ENCODE measurements at places on chromosomes 7 and 10.

GRCh38 chr10:124534231-124534798 lies 72.7 kb downstream of the LHPP start:
- no peak for DNase-seq

- no peak for DNase-seq
These were observed 59.8 kb downstream of the HK1 start for GRCh38 chr10:69338133-69338456.

DNA sequence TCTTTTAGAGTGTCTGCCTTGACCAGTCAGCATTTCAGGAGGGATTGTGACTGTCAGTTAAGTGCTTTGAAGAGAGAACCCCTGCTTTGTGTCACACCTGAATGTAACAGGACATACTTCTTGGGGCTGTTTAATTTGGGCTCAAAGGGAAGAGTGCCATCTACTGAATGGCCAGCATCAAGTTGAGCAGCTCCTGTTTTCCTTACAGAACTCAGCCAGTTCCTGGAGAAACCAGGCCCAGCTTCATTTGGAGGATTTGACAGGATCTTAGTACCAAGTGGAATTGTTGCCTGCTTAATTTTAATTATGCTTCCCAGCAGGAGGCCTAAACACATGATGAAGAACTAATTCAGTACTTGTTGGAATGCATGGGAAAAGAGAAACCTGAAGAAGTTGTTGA lies 8.3 kb downstream of the ADD3 start:
- no peak for DNase-seq

- no peak for DNase-seq
These were observed 227.8 kb upstream of the INHBA start for GRCh38 chr7:41930538-41931262.

- no peak for DNase-seq
These were observed 313.0 kb downstream of the WDR37 start for GRCh38 chr10:1369197-1369596.

DNA sequence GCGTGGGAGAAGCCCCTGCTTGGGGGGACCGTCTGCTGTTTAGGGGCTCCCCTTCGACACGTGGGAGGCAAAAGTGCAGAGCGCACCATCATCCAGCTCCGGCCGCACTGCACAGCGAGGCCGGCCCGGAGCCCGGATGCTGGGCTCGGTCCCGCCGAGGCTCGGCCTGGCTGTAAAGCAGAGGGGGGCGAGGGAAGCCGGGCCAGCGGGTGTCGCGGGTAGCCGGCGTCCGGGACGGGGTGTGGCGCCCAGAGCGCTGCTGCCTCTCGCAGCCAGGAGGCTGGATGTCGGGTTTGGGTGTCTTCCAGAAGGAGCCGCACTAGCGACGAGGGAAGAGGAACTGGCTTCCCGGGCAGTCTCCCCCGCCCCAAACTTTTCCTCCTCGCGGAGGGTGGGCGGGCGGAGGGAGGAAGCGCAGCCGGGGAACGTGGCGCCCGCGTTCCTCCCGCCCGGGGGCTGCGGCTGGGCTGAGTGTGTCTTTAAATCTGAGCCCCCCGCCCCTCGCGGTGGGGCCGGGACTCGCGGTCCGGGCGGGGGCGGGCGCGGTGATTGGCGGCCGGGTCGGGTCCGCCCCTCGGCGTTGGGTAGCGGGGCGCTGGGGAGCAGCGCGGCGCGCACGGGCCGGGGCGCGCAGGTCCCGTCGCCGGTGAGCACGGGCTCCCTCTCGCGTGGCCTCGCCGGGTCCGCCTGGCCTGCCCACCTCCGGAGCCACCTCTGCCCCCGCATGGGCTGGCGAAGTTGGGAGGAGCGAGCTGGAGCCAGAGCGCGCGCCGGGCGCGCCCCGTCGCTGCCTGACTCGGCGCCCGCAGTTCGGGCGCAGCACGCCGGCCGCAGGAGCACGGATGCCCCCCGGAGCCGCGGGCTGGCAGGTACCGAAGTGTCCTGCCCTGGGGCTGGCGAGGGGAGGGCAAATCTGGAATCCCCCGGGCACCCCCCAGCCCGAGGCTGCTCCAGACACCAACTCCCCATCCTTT lies at the start of gene PALD1:
Gene PALD1, plus strand, starts transcription at position 577 of the 974 bp plus-strand sequence. CDS start 47,185 bp downstream, outside the sequence.
- DNase-seq = peak; percentile 32

DNA sequence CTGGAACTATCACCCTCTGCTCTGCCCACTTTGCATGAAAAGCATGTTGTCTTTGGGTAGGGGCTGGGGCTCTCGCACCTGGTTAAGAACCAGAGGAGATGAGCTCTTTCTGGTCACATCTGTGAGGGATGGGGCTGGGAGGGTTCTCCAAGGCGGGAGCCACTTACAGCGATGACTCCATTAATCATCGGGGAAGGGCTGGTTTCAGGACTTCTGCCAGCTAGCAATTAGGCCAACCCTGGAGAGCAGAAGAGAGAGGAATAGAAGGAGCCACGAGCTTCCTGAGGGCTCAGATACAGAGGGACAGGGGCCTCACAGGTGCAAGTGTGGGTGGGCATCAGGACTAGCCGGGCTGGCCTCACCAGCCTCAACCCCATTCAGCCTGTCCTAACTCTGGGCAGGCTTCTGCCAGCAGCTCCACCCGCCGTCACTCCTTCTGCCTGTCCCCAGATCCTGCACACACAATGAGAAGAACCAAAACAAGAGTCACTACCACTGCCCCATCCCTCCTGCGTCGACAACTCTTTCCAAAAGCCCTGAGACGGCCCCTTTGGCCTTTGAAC lies 8.4 kb downstream of the AQP1 start:
- DNase-seq = no peak

- DNase-seq = no peak
These were observed 49.0 kb downstream of the ADD3 start for GRCh38 chr10:110056822-110057221.

DNA sequence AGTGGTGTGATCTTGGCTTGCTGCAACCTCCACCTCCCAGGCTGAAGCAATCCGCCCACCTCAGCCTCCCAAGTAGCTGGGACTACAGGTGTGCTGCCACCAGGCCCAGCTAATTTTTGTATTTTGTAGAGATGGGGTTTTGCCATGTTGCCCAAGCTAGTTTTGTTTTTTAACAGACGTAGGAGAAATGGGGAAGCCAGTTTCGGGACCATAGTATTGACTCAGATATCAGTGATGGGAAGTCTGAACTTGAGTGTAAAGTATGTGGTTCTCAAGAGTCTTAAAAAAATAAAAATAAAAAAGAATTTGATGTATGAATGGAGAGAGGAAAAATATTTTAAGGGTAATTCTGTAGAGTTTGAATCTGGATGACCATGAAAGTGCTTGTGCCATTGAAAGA lies 34.2 kb downstream of the SP4 start:
- DNase-seq = no peak

- no peak for DNase-seq
These were observed 415.5 kb upstream of the COBL start for GRCh38 chr7:51732116-51732515.

DNA sequence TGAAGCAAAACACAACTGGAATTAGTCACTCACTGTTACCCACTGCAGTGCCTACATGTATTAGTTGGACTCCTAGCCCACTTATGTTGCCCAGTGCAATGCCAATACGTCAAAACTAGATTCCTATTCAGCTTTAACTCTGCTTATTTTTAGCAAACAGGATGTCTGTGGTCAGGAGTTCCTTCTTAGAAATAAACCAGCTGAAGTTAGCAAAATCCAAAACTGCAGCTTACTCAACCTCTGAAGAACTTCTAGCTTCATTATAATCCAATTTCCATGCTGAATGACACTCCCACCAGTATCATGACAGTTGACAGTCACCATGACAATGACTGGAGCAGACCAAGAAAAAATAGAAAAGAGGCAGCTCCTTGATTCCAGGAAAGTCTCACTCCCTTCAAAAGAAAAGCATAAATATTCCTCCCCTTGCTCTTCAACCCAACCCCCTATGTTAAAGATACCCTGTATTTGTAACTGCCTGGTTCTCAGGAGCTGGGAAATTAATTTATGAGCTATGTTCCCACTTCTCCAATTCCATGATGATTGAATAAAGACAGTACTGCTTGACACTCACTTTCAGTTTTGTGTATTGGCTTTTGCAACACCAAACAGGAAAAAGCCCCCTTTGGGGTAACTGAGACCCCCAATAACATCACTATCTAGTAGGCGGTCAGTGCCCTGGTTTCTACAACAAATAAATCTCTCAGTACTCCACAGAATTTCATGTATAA lies 327.4 kb downstream of the SORCS1 start:
- no peak for DNase-seq

DNA sequence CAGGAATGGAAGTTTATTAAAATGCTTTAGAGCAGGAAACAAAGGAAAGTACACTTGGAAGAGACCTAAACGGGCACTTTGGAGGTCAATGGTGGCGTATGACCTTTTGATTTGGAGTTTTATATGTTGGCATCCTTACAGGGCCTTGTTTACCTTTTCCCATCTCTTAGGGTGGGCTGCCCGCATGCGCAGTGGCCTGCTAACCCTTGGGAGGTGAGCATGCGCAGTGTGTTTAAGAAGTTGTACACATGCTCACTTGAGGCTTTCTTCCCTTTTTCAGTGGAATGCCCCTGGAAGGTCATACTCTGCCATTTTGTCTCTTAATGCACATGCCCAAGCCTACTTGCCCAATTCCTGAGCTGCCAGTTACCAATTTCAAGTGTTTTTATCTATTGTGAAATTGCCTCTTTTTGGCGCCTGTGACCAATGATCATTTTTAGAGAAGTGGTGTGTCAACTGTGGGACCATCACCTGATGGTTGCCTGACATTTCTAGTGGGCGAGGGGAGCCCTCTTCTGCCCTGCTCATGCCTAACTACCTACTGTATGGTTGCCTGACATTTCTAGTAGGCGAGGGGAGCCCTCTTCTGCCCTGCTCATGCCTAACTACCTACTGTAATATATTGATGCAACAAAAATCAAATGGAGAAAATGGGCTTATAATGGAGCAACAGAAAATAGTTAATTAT lies 138.0 kb downstream of the PPP1R9A start:
- no peak for DNase-seq

GRCh38 chr7:108311446-108312168 lies 144.6 kb downstream of the NRCAM start:
- no peak for DNase-seq

GRCh38 chr10:36489611-36490228 lies 635.7 kb upstream of the ANKRD30A start:
- DNase-seq = no peak

GRCh38 chr7:48045195-48045765 lies 9.9 kb downstream of the C7orf57 start:
- DNase-seq = no peak

GRCh38 chr10:49841615-49842332 lies 79.7 kb upstream of the OGDHL start:
- no peak for DNase-seq

DNA sequence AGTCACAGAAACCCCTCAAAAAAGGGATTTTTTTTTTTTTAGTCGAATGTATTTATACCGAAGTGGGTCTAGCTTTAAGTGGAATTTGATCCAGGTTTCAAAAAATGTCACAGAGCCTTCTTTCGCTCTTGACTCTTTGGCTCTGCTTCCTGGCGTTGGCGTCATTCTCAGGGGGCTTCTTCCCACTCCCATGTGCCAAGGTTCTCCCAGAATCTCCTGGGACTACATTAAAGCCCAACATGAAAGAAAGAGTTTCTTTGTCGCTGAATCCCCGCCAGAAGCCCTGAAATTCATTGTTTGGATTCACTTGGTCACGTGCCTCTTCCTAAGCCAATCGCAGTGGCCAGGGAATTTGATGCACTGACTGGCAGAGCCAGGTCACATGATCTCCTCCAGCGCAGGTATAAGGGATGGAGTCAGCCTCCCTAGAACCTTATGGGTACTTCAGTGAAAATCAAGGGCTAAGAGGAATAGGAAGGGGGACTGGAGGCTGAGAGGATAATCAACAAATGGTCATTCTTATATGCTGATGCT lies 101.2 kb downstream of the RPS24 start:
- no peak for DNase-seq

DNA sequence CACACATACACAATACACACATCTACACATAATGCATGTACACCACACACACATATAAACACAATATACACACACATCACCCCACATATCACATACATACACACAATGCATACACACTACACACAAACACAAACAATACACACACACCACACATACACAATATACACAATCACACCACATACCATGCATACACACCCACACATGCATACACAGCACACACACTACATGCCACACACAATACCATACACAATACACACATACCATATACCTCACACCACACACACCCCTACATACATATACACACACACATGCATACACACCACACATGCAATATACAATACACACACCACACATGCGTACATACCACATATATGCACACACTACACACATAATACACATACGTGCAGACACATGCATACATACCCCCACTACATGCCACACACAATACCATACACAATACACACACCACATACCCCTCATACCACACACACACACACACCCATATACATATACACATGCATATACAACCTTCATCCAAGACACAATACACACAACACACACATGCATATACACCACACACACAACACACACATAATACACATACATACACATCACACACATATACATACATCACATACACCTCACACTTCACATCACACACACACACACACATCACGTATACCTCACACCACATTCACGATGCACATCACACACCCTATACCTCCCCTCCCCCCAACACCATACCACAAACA lies 34.0 kb downstream of the PSMC2 start:
- no peak for DNase-seq

DNA sequence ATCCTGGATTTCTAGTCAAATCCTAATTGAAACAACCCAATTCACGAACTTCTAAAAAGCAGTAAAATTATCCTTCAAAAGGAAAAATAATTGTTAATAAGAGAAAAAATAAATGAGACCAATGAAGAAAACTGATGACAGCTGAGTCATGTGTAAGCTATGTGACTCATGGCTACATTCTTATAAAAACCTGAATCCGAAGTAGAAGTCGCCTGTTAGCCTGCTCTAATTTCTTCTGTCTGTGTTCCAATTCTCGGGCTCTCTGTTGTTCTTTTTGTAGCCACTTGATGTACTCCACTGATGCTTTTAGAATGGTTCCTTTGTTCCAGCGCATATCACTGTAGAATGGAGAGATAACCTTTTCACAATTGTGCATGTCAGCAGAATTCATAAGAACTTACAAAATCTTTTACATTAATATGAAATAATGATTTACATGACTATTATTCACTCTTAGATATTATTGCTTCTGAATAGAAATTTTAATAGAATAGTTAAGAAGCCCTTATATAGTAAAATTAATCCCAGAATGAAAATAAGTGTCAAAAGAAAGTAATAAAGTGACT lies 88.8 kb downstream of the TFEC start:
- DNase-seq = no peak

- DNase-seq = no peak
These were observed 20.8 kb upstream of the HYAL4 start for GRCh38 chr7:123823898-123824753.

DNA sequence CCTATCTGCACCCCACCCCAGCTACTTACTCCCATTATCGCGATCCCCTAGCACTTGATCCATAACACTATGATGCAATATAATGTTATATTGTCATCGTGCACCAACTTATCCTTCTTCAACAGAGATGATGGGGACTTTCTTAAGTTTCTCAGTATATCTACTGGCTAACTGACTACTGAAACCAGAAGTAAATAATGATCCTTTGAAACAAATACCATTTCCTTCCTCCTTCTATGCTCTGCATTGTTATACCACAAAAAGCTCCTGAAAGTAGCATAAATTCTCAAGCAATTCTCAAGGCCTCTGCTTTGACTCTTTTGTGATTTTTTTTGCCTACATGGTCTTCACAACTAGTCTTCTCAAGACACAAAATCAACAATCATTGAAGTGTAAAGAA lies 68.9 kb downstream of the HTR7 start:
- no peak for DNase-seq

- no peak for DNase-seq
These were observed 51.9 kb downstream of the ALOX5 start for GRCh38 chr10:45425621-45426563.

- no peak for DNase-seq
These were observed 272.9 kb downstream of the TRIL start for GRCh38 chr7:28685242-28685643.
